HCT116 (cell line): ENCODE measurements at places on chromosomes 2 and 18. TPM values are rescaled to one million over a fixed set of nuclear protein-coding genes. Genes with fewer than 3 reads are reported as not detected.

The AMER3 gene
- not detected for total RNA-seq

The CRACDL gene
- total RNA-seq = 1.1 TPM

- peaks cover 55% of the 10 kb centered on the region for H3K27me3 ChIP-seq
- H3K4me3 ChIP-seq = no peak overlapping the region
- H3K27ac ChIP-seq = no peak overlapping the region
- no peaks in the 10 kb centered on the region for H3K36me3 ChIP-seq
- no peaks in the 10 kb centered on the region for H3K4me1 ChIP-seq
Measured at GRCh38 chr18:37553633-37554398, 11.8 kb downstream of the CELF4 start.

- no peaks in the 10 kb centered on the region for H3K27me3 ChIP-seq
- H3K4me1 ChIP-seq = peaks cover 12% of the 10 kb centered on the region
- no peak for DNase-seq
- H3K36me3 ChIP-seq = no peaks in the 10 kb centered on the region
- H3K4me3 ChIP-seq = no peak overlapping the region
Measured at GRCh38 chr2:25615386-25615785, 58.0 kb downstream of the DTNB start.

GRCh38 chr2:215833531-215834162, 179.7 kb downstream of the MREG start:
- peaks cover 11% of the 10 kb centered on the region for H3K4me1 ChIP-seq
- H3K4me3 ChIP-seq = no peak overlapping the region

DNA sequence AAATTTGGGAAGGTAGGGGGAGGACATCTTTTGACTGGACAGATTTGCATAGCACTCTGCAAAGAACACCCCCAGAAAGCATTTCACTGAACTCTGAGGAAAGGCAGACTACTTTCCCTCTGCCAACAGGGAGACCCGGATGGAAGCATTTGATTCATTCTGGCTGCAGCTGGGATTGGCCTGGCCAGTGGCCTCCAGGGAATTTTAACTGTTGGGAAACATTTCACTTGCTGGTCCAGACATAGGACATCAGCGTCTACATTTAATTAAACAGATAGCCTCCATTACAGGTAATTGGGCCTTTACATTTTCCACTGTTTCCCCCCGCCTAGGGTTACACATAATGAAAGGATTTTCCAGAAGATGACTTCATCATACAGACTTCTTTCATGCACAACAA, 92.8 kb downstream of the MARCHF4 start:
- no peak overlapping the region for H3K4me3 ChIP-seq
- H3K4me1 ChIP-seq = peaks cover 5% of the 10 kb centered on the region; the same call in 1 of the 2 replicates
- no peaks in the 10 kb centered on the region for H3K36me3 ChIP-seq
- H3K27ac ChIP-seq = no peak overlapping the region
- H3K27me3 ChIP-seq = peaks cover 23% of the 10 kb centered on the region; the same call in 1 of the 2 replicates

- H3K27ac ChIP-seq = no peak overlapping the region
- H3K27me3 ChIP-seq = no peaks in the 10 kb centered on the region
- DNase-seq = no peak
- no peak overlapping the region for H3K4me3 ChIP-seq
Measured at GRCh38 chr2:97979904-97980303, 15.8 kb downstream of the TMEM131 start.
